Activated CD4-positive, alpha-beta T cell treated with anti-CD3 and anti-CD28 coated beads, Interleukin-2, amount 50 U/mL, for 4 hours (primary cell): ENCODE measurements at places on chromosomes 7 and 10.

GRCh38 chr7:75878312-75878768, 494 bp upstream of the RHBDD2 start:
- DNase-seq = no peak

DNA sequence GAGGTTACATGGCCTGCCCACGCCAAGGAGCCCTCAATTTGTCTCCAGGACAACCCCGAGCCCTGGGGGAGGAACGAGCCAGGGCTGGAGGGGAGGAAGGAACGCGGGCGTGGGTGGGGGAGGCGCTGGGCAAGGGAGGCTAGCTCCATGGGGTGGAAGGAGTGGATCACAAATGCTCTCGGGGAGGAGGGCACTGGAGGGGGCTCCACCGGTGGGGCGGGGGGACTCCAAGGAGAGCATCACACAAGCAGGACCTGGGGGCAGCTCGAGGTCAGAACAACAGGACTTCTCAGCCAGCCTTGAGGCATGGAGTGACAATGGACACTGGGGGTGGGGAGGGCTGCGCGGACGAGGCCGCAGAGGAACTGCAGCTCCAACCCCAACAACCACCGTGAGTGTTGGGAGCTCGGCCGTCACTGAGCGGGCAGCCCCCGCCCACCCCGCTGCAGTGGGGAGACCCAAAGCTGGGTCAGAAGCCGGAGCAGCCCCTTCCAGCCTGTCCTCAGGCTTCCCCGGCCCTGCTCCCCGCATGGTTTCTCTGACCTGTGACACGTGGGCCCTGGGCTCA, 41.1 kb downstream of the STK32C start:
- no peak for DNase-seq

DNA sequence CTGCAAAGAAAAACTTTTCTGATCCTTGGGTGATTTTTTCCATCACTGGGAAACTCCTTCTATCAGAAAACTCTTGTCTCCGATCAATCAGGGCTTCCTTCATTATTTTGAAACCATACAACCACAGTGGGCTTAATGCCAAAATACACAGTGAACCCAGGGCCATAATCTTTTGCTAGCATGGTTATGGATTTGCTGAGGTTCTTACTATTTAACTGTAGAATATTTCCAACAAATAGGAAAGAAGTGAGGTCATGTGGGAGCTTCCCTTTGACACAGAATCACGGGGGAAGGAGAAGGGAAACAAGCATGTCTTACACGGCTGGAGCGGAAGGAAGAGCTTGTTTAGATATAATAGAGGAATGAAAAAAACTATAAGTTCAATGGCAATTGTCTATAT, 1241.7 kb downstream of the REEP3 start:
- DNase-seq = no peak

GRCh38 chr10:28411136-28411460, 108.2 kb upstream of the MPP7 start:
- DNase-seq = no peak

DNA sequence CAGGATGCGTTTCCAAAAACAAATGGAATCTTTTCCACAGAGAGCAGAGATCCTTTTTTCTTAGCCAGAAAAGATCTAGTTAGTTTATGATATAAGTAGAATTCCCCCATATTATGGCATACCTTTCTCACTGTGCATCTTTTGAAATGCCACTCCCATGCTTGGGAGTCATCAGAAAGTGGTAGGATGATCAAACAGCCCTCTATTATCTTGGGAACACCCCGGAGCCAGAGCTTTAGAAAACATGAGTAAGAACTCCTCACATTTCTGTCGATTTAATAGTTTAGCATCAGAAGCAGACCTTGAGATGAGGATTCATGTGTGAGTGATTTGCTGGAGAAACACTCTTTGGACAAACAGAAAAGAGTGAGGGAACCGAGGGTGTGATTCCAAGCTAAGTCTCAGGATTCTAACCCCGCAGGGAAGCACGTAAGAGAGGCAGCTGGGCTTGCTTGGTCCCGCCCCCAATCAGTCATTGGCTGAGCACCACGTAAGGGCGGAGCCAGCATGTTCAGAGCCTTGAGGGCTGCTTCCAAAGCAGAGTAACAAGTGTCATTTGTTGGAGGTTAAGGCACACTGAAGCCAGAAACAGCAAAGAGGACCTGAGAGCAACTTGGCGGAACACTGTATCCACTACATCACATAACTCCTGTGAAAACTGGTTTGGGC, 43.7 kb upstream of the NXPH1 start:
- no peak for DNase-seq

DNA sequence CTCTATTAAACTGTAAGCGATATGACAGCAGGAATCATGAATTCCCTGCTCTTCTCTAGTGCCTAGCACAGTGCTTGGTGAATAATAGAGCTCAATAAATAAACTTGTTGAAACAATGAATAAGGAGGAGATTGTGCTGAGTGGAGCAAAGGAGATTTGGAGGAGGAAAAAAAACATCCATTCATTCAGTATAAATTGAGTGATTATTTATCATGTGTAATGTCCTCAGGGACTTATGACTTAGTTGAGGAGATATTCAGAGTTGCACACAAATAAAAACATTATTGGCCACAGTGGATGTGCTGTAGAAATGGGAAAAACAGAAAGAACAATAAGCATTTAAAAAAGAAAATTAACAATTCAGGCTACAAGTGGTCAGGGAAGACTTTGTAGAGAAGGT, 125.7 kb downstream of the FOXP2 start:
- no peak for DNase-seq

- DNase-seq = no peak
Observed at GRCh38 chr10:28139138-28139537, 140.3 kb upstream of the ODAD2 start.

DNA sequence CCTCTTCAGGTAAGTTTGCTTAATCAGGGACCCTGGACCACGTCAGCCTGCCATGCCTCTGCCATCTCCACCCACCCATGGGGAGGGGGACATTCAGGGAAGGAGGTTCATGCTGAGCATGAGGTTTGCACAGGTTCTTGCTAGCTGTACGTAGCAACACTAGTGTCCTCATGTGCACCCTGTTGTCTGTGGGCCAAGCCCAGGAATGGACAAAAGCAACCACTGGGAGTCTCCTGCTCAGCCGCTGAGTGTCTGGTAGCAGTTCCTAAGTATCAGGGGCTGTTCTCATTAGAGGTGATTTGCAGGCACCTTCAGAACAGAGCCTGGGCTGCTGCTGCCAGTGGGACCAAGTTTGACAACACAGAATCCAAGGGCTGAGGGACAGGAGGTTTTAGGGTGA, 17.9 kb downstream of the CASP7 start:
- no peak for DNase-seq

DNA sequence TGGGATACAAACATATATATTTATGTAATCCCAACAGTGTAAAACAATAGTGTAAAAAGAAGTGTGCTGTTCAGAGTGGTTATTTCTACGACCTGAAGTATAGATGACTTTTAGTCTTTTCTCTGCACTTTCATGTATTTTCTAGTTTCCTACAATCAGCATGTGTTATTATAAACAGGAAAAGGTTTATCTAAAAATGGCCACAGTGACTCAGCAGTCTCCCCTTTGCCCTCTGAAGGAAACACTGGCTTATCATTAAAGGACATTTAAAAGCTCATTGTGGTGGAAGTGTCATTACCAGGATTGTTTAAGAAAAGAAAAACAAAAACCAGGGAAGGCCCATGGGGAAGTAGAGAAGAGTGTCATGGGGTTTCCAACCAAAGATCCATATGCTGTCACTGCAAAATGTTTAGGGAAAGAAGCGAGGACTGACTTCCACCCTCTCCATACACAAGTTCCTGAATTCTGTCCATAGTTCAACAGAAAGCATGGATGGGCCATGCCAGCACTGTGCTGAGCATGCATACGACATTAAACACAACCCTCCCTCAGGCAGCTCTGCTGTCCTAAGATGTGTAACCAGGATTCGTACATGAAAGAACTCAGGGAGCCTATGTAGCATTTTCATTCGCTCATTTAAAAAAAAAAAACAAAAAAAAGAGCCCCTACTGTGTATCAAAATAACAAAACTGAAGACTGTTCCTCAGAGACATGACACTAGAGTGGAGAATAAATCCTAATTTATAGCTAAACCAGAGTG, 10.2 kb downstream of the CYREN start:
- DNase-seq = no peak

DNA sequence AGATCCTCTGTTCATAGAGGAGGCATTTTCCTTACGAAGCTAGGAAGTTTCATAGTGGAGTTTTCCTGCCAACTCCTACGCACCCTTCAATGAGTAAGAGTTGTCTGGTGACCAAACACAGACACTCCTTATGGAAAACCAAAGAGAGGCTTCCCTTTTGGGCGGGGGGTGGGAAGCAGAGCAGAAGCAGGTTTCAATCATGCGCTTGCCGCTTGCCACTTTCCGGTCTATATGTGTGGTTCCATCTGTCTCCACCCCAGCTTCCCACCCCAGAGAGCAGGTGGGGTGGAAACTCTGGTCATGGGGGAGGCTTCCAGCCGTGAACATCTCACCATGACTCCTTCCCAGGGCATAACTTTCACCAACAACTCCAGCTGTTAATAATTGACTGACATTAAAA, 68.8 kb upstream of the GRB10 start:
- no peak for DNase-seq

DNA sequence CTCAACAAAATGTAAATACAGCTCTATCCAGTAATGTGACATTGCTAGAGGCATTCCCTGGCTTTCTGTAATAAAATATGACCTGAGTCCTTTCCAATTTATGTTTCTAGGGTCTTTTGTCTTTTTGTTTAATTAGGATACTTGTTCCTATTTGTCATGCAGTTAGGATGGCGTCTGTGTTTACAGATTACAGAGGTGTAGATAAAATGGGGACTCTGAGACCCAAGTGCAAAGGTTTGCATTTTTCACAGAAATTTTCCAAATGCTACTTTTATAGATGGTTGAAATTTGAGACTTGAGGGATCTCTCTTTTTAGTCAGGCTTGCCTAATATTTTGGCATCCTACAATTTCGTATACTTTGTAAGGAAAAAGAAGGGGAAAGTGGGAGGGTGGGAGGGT, 332.4 kb downstream of the PTEN start:
- no peak for DNase-seq

- no peak for DNase-seq
Observed at GRCh38 chr7:87853237-87853864, 22.8 kb downstream of the SLC25A40 start.

- no peak for DNase-seq
Observed at GRCh38 chr7:51374936-51375335, 58.3 kb upstream of the COBL start.

DNA sequence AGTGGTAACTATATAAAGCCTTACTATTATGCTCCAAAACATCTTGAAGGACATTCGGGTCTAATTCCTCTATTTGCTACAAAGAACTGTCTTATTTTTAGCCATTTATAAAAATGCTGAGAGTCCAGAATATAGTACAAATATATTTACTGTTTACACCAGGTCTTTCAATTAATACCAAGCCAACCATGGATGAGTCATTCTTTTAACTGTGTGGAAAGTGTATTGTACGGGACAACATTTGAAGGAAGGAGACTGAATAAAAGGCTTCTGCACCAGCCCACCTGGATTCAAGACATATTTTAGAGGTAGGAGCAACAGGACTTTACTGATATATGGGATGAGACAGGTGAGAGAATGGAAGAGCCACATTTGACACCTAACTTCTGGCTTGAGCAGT, 35.4 kb downstream of the MASTL start:
- no peak for DNase-seq

DNA sequence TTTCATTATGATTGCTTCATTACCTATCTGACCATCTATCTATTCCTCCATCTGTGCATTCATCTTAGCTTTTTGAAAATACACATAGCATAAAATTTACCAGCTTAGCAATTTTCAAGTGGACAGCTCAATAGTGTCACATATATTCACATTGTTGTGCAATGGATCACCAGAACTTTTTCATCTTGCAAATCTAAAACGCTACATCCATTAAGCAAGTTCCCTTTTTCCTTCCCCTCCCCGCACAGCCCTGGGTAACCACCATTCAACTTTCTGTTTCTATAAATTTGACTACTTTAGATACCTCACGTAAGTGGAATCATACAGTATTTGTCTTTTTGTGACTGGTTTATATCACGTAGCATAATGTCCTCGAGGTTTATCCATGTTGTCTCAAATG, 78.0 kb upstream of the ADRB1 start:
- DNase-seq = no peak

DNA sequence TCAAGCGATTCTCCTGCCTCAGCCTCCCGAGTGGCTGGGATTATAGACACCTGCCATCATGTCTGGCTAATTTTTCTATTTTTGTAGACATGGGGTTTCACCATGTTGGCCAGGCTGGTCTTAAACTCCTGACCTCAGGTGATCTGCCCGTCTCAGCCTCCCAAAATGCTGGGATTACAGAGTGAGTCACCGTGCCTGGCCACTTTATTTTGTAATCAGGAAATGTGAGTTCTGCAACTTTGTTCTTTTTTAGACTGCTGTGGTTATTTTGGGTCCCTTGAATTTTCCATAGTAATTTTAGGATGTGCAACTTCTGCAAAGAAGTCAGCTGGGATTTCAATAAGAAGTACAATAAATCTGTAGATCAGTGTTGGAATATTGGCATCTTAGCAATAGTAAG, 96.8 kb downstream of the CYTH3 start:
- no peak for DNase-seq

DNA sequence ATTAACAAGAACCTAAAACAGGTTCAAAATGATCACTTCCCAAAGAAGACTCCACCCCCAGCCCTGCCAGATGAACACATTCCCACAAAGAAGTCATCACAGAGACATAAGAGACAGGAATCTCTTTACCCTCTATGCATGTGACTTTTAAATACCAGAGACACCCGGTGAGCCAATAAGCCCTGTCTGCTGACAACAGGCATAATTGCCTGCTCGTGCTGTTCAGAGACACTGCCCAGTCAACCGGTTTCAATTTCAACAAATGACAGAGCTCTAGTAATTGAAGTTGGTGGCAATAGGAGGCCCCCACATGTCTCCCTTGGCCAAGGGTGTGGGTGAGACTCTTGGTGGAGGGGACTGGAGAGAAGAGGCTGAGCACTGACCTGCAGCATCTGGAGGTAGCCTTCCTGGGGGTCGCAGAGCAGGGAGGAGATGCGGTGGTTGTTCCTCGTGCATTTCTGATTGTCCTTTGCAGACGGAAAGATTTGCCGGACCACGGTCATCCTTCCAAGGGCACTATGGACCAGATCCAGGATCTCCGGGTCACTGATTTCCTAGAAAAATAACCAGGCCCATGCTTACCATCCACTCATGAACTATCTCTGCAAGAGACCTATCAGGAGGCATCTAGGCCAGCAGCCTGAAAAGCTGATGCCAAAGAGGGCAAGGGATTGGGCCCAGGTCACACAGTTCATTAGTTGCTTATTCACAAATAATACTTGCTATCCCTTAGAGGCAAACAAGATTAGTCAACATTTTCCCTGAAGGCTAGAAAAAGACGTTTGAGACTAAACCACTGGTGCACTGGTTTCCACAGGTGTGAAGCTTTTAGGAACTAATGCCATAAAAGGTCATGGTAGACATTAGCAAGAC, 497.7 kb downstream of the GRID1 start:
- no peak for DNase-seq
